ENCODE measurements at places on chromosomes 5 and 9.

DNA sequence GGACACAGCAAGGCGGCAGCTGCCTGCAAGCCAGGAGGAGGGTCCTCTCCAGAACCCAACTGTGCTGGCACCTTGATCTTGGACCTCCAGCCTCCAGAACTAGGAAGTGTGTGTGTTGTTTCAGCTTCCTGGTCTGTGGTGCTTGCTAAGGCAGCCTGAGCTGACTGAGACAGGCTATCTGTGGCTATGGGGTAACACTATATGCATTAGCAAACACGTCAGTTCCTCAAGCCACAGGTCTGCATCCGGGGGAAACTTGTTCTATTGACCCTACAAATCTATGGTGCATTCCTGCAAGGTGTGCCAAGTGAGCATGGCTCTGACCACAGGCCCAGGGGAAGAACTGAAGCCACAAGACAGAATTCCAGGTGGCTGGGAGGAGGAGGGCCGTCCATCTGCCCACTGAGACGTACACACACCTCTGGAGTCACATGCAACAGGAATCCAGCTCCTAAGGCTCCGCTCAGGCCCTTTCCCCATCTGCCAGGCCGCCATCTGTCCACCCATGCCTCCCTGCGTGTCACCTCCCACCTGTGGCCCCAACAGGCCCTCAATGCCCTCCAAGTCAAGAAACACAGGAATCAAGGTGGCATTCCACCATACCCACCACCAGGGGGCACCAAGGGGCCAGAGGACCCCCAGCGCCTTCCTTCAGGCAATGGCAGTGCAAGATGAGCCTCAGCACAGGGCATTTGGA is 174.9 kb downstream of the ROR2 start:
- peak; percentile 63 for DNase-seq

- DNase-seq, result no peak
Observed at GRCh38 chr9:24118190-24118589, 292.1 kb upstream of the ELAVL2 start.

DNA sequence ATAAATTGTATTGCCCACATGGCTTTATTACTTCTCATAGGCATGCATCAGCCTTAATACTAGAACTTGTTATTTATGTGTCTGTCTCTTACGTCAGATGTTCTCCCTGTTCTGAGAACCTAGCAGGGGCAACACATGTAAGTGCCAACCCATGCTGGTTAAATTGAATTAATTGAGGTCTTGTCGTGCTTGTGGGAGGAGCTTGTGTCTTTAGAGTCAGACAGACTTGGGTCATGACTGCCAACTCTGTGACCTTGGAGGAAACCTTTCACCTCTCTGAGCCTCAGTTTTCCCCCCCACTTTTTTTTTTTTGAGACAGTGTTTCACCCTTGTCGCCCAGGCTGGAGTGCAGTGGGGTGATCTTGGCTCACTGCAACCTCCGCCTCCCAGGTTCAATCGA is 2.2 kb upstream of the MEGF9 start:
- no peak for DNase-seq

- peak; percentile 8 for DNase-seq
Observed at GRCh38 chr9:96222132-96222531, 79.8 kb downstream of the HSD17B3 start.

DNA sequence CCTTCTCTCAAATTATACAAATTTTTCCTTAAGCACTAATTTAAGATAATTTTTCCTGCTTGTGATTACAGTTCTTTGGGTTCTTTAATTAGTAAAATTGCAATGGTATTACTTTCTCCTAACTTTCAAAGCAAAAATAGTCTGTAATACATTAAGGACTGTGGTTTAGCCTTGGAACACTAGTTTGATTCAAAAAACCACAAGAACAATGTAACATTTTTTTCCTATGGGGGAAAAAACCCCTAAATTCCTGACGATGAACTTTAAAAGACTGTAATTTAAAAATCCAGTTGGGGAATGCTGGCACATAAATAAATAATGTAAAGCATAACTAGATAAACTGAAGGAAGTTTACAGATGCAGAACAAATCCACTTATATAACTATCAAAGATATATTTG is 65.3 kb downstream of the CDC14B start:
- DNase-seq, result peak; percentile 78

- peak; percentile 29 for DNase-seq
Observed at GRCh38 chr9:120742951-120743416, 28.7 kb upstream of the MEGF9 start.

DNA sequence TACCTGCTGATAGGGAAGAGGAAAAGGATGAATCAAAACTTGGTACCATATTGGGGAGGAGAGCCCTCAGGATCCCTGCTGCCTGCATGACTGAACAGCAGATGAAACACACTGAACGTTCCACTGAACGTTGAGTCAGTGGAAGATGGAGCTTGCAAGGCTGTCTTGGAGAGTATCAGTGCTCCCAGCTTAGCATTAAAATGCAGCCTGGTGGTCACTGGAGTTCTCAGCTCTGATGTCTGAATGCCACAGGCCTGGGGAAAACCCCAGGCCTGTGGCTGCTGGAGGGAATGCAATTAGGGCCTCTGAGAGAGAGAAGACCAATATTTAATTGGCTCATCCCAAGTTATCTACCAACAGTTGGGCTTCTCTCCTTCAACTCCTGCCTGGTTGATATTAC is 54.5 kb downstream of the PDE4D start:
- DNase-seq, result no peak

- DNase-seq, result no peak
Observed at GRCh38 chr9:78188594-78188993, 47.3 kb upstream of the CEP78 start.

DNA sequence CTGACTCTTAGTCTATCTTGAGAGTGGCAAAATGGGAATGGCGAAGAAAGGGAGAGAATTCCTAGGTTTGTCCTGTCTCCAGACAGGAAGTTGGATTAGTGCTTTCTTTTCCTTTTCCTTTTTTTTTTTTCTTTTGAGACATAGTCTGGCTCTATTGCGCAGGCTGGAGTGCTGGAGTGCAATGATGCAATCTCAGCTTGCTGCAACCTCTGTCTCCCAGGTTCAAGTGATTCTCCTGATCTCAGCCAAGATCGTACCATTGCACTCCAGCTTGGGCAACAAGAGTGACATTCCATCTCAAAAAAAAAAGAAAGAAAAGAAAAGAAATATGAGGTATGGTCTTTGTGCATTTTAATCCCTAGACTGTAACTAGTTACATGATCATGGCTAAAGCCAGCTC is 12.6 kb upstream of the KIF27 start:
- DNase-seq, result peak; percentile 71

DNA sequence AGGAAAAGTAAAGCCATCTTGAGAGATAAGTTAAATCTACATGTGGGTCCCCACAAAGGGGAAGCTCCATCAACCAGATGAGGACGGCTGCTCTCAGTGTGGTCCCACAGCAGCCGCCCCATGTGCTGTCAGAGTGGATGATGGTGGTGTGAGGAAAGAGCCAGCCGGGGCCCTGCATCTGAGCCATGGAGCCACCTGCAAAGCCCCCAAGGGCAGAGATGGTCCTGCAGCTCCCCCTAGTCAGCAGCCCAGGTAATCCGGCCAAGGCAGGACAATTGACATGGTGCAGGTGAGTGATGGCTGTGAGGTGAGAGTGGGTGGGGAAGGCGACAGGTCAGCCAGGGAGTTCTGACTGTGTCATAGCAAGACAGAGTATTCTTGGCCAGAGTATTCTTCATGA is 458.8 kb downstream of the ICE1 start:
- no peak for DNase-seq

DNA sequence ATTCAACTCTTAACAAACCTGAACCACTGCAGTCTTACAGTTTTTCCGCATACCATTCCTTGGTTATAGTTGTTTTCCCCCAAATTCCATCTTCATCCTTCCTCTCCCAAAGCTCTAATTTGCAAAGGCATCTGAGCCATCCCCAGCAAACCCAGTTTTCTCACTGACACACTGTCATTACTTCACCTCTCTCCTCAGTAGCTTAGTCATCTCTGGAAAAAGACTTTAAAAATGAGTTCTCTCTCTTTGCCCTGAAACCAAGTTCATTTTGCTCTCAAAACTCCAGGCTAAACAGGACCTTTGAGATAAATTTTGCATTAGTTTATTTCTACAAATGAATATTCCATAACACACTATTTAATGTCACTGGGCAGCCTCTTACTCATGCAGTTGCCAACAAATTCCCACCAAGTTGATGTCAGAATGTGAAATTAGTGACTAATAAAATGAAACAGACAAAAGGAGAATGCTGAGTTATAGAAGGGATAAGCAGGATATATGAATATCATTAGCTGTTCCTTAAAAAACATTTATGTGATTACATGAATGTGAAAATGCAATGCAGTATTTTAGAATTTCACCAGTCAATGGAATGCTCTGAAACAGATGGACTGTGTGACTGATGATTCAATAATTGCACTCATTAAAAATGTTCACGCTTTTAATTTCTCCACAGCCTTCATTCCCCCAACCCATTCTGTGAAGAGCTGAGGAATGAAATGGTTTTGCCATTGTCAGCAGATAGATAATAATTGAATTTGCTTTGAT is 107.4 kb upstream of the DMAC1 start:
- peak; percentile 38 for DNase-seq

DNA sequence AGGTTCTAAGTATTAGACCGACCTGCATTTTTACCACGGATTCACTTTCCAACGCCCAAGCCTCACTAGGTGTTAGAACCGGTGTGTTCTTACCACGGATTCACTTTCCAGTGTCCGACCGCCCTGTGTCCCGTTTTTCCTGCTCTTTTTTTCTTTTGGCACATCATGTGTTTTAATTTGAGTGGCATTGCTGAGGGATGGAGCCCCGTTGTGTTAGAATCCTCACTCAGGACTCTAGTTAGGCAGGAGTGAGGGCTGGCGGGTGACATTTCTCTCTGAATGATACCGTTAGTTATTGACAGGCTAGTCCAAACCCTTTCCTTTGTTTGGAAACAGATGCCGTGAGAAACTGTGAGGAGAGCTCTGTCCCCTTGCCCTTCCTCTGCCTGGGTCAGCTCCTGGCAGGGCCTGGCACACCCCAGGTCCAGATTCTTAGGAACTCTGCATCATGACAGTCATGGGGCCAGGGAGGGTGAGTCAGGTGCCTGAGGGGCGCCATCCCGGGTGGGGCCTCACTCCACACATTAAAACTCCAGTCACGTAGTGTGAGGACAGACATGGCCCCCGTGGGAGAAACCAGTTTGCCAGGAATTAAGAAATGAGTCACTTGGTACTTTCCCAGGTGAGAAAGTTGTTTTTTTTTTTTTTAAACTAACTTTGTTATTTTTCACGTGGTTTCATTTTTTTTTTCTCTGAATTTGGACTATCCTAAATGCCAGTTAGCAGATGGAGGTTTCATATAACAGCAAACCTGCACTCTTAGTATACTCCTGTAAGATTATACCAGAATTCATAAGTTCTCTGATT is 15.8 kb downstream of the EXOC3 start:
- no peak for DNase-seq

GRCh38 chr9:4797854-4798150 is 5.1 kb downstream of the RCL1 start:
- no peak for DNase-seq

- DNase-seq, result peak; percentile 2
Observed at GRCh38 chr9:22416692-22417060, 29.9 kb upstream of the DMRTA1 start.

DNA sequence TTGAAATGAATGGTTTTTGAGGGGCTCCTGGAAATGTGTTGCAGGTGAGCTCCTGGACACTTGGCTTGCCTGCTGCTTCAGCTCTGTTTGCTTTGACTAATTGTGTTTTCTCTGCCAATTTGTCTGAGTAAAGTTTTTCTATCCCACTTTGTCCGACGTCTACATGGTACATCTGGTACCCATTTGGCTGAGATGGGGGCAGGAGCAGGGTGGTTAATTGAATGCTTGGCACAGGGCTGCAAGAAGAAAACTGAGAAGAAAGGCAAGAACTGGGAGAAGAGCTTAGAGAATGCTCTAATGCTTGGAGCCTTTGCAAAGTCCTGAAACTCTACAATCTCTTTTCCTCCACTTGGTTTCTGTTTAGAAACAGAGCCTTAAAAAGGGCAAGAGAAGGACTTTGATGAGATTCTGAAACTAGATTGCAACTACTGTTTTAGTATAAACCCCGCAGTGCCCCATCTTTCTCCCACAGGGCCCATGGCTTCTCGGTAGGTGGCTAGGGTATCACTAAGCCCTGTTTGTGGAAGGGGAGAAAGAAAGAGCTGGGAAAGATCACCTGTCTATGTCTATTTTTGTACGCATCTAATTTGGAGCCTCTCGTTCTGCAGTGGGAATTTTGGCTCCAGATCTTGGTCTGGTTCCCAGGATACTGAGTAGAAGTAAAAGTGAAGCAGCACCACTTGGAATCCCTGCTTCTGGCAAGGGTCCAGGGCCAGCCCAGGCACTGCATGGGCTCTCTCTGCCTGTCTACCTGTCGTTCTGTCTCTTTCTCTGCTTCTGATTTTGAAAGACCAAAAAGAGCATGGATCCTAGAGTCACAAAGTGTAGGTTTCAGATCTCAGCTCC is 214.4 kb downstream of the SEMA6A start:
- peak; percentile 23 for DNase-seq

DNA sequence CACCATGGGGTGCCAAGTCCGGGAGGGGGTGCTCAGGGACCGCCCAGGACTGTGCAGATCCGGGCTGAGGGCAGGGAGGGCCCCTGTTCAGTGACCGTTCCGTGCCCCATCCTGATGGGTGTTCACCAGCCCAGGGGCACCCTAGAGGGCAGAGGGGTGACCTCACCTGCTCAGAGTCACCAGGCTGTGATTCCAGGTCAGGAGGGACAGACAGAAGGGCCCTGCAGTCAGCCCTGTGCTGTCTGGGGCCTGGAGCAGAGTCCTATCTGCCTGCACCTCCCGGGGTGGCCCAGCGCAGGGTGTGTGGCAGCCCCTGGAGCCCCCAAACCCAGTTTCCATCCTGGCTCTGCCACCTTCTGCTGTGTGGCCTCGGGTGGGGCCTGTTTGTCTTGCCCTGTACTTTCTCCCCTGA is 241.9 kb downstream of the PBX3 start:
- no peak for DNase-seq

GRCh38 chr9:93669958-93670207 is 93.5 kb downstream of the PHF2 start:
- no peak for DNase-seq

- no peak for DNase-seq
Observed at GRCh38 chr9:104983491-104983890, 55.5 kb upstream of the ABCA1 start.

GRCh38 chr5:151093476-151093889 is 12.6 kb upstream of the TNIP1 start:
- peak; percentile 96 for DNase-seq

DNA sequence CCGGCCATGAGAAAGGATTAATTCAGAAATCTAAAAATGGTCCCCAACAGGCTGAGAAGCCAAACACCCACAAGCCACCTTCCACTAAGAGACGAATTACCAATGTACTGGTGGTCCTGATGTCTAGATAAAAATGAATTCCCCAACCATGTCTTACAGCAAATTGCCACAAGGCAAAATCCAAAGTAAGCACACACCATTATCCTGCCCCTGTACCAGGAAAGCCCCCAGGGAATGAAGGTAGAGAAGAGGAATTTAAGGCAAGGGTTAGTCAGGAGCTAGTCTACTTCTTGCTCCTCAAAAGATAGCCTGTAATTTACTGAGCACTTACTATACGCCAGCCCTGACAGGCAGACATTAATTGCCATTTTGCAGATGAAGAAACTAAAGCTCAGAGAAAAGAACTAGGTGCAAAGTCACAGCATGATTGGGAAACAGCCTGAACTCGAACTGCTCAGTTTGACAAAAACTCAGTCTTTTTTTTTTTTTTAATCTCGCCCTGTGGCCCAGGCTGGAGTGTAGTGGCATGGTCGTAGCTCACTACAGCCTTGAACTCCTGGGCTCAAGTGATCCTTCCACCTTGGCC is 64.3 kb downstream of the RAPGEF1 start:
- no peak for DNase-seq

GRCh38 chr9:125565126-125565525 is 141.9 kb downstream of the MAPKAP1 start:
- no peak for DNase-seq

All from fibroblast of upper back skin (primary cell).